ENCODE measurements at places on chromosomes 7 and 10. TPM values are rescaled to one million over a fixed set of nuclear protein-coding genes. Genes with fewer than 3 reads are reported as not detected.

Gene CCDC3
- total RNA-seq = not detected

Gene RADIL
- 0.13 TPM for total RNA-seq

Gene CYP3A7
- total RNA-seq = not detected

Gene EPO
- not detected for total RNA-seq

Gene ASIC3
- not detected for total RNA-seq

Gene LLCFC1
- not detected for total RNA-seq

Gene PDE1C
- 43.1 TPM for total RNA-seq

Gene SCIN
- 0.32 TPM for total RNA-seq

Gene TRIM50
- not detected for total RNA-seq

Data from GM23248 (cell line).